ENCODE measurements at places on chromosomes 4 and X. TPM values are rescaled to one million over a fixed set of nuclear protein-coding genes. Genes with fewer than 3 reads are reported as not detected.

The SAGE1 gene
- not detected for total RNA-seq

The PDE6B gene
- not detected for total RNA-seq

- DNase-seq: no peak
Observed at GRCh38 chr4:189278597-189279165, 662.0 kb upstream of the FRG1 start.

- peak; percentile 37 for DNase-seq
Observed at GRCh38 chrX:115948018-115948923, 222.3 kb upstream of the AGTR2 start.

DNA sequence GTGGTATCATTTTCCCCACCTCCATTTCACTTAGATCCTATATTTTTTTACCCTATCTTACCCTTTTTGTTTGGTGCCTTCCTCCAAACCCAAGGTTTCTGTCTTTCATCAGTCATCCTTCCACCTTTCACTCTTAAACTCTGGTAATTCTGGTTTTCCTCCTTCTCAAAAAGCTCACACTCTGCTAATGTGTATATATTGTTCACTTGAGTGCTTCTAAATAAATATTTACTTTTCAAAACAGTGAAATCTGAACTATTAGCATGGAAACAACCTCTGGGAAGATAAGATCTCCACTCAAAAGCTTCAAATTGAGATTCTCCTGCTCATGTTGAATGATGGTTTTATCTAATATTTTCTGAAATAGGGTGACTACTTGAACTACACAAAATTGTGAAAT, 21.5 kb downstream of the XIAP start:
- no peak for DNase-seq

The TEX13D gene
- total RNA-seq: not detected

GRCh38 chrX:13167481-13168231, 123.2 kb upstream of the FAM9C start:
- DNase-seq: no peak

The EFHC2 gene
- not detected for total RNA-seq

The TLR10 gene
- total RNA-seq: not detected

The AMBN gene
- not detected for total RNA-seq

DNA sequence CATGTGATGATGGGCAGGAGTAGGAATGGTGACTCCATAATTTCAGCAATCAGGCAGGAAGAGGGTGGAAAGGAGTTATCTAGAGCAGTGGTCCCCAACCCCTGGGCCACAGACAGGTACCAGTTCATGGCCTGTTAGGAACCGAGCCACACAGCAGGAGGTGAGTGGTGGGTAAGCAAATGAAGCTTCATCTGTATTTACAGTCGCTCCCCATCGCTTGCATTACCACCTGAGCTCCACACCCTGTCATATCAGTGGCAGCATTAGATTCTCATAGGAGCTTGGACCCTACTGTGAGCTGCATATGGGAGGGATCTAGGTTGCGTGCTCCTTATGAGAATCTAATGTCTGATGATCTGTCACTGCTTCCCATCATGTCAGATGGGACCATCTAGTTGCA, 1.4 kb upstream of the TLR10 start:
- no peak for DNase-seq

The GPC3 gene
- 1.3 TPM for total RNA-seq

DNA sequence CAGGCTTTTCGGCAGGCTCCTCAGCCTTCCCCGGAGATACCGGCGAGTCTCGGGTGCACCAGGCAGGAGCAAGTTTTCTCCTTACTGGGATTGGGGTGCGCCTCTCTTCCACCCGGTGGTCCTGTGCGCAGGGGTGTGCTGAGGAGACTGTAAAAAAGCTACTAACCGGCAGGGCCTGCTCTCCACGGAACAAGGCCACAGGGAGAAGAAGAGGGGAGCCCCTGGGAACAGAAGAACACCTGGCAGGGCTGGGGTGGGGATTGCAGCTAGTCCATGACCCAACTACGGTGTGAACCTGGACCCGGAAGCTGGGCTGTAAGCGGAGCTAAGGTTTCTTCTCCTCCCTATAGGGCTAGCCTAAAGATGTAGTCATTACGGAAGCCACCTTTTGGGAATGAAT, 17.7 kb upstream of the ZIC3 start:
- no peak for DNase-seq

DNA sequence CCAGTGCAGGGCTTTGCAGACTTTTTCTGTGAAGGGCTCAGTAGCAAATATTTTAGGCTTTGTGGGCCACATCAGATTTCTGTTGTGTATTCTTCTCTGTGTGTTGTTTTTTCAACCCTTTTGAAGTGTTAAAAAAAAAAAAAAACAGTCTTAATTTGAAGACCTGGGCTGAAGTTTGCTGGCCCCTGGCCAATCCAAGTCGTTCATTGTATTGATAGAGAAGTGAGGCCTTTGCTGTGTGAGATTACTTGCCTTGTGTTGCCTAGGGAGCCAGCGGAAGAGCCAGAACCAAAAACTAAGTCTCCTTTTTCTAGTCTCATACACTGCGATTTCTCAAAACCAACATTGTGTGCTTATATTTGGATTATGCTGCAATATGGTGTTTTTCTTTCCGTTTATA, 46.9 kb downstream of the MTM1 start:
- DNase-seq: no peak

DNA sequence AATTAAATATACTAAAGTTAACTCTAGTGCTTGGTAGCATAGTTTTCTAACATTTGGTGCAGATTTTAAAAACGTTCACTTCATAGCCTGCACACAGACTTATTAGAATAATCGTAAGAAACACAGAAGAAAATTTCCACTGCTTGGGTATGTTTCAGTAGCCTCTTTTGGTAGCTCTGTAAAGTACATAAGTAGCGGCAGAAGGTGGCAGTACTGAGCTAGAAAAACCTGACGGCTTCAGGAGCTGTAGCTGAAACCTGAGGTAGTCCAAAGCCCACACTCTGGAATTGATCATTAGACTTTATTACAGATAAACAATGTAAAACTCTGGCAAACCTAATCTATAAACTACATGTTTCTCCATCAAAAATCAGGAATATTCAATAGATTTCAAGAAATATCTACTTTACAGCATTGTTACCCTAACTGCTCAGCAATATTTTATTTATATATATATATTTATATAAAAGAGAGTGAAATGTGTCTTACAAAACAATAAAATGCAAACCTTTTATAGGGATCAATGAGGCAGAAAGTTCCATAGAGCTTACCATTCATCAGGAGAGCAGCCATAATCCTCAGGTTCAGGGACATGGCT, 88.2 kb downstream of the ATP8A1 start:
- peak; percentile 74 for DNase-seq

The SOD3 gene
- total RNA-seq: 2.0 TPM

DNA sequence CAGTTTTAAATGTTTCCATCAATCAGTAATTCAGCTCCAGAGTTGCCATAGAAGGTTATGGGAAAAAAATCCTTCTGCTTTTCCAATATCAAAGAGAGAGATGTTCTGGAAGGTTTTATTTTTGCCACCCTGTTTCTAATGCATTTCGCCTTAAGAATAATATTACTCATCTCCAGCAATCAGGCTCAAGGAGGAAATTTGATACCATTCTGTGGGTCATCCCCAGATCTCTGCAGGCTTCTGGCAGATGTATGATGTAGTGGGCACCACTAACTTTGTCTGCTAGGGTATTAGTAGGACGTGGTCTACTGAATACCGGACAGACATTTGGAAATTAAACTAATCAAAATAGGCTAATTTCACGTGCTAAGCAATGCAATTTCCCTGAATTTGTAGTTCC, 645.4 kb upstream of the TENM3 start:
- DNase-seq: no peak

GRCh38 chrX:150198776-150199175, 164.3 kb upstream of the MAMLD1 start:
- no peak for DNase-seq

DNA sequence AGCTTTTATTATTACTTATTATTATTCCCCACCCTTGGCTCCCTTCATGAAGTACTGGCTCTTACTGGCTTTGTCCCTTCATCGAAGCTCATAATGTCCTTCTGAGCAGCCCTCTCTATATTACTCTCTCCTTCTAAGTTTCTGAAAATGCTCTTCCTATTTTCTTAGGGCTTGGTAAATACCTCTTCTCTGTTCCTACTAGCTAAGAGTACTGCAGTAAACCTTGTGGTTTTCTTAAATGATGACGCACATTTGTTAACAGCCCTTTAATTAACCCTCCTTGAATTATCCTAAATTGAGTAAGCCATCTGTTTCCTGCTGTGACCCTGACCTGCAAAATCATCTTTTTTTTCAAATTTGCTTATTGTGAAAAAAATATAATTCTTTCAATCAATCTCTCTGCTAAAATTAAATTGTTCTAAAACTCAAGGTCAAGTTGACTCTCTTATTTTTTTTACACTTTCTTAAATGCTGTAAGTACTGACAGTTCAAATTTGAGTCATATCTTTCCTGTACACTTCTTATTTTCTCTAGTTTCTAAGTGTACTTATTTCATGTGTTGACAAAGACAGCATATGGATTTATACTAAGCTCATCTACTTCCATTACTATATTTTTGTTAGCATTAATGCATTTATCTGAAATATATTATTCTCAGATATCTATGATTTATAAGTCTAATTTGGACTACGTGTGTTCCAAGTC, 148.9 kb downstream of the ADAM29 start:
- DNase-seq: no peak

- no peak for DNase-seq
Observed at GRCh38 chr4:55503169-55503568, 43.5 kb downstream of the CLOCK start.

DNA sequence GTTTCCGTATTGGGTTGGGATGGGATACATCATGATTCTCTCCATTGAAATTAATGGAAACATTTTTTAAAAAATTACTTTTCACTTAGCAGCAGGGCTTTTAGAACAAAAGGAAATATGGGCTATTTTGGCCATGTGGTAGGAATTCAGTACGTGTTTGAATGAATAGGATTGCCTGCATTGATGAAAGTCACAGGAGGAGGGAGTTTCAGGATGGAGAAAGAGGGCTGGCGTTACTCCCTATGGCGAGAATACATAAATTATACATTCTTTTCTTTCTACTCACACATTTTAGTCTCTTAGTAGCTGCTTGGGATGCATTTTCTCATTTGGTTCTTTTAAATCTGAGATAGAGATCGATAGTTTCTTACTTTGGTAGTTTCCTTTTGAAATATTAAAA, 100.3 kb upstream of the PDHA1 start:
- no peak for DNase-seq

The RASSF6 gene
- total RNA-seq: 2.3 TPM

The SPANXB1 gene
- not detected for total RNA-seq

GRCh38 chrX:154661899-154662298, 8.5 kb upstream of the CTAG2 start:
- DNase-seq: no peak

The ENPEP gene
- 0.61 TPM for total RNA-seq

DNA sequence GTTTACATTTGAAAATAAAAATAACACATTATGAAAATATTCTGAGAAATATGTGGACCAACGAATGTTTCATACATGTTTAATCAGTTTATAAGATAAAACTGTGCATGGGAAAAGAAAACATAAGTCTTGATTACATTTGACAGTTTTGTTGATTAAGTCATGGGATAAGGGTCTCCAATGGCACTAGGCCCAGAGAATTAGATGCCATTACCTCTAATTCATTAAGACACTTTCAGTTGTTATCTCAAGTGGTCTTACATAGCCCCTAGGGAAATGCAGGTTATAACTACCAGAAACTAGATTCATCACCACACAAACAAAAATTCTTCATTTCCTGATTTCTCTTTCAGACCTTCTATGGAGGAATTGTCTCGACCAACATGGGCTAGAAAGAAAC, 300.8 kb downstream of the PCDH7 start:
- DNase-seq: no peak

The SYTL4 gene
- total RNA-seq: 3.8 TPM

GRCh38 chr4:81531410-81531809, 59.7 kb upstream of the RASGEF1B start:
- no peak for DNase-seq

GRCh38 chr4:82423245-82424054, 6.8 kb downstream of the HNRNPDL start:
- DNase-seq: peak; percentile 24

DNA sequence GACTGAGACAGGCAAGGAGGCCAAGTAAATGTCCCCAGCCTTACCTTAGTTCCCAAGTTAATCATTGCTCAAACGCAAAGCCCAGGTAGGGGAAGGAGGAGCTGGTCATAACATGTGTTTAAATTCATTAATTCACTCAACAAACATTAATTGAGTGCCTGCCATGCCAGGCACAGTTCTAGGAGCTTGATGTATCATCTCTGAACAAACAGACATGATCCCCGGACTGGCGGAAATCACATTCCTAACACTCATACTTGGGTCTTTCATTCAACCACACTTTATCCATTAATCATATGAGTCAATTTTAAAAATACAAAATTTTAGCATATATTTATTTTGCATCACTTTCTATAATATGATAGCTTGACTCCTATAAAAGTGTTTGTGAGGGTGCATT, 335.3 kb upstream of the NOCT start:
- no peak for DNase-seq

DNA sequence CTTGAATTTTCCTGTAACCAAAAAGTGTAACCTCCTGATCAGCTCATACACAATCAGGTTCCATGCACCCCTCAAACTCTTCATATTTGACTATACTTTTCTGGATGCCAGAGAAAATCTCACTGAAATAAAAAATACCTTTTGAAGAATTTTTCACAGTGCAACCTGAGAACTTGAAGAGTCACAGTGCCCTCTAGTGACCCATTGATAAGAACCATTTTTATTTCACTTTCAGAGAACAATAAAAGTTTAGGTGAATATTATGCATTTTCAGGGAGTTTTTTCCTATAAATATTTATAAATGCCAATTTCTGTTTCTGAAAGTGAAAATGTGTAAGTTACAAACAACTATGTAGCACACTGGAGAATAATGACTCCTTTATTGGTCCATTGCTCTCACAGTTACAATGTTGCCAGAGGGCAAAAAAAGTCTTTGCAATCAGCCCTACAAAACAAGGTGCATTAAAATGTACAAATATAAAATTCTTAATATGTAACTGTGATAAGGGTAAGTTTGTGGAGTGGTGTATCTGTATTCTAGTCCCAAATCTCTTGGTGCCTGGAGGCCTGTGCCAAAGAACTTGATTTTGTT, 153.6 kb upstream of the INTU start:
- DNase-seq: peak; percentile 54

The STPG2 gene
- not detected for total RNA-seq

DNA sequence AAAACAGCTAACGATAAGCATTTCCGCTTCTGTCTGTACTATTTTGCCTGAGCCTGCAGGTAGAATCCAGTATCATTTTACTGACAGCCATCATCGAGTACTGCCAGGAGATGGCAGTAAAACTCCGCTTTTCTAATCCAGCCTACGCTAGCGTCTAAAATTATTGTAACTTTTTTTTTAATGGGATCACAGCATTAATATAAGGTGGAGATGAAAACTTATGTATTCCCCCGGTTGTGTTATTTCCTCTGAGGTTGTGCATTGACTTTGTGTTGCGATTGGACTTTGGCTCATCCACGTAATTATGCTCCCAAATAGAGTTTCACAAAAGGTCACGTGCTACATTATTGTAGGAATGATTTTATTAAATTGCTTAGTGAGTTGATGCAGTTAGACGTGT, 248.1 kb downstream of the C4orf33 start:
- peak; percentile 75 for DNase-seq

- DNase-seq: no peak
Observed at GRCh38 chrX:1108501-1109445, 103.7 kb downstream of the CRLF2 start.

Data from HT-29 (cell line).